ENCODE measurements at places on chromosomes 5 and 9. TPM values are rescaled to one million over a fixed set of nuclear protein-coding genes. Genes with fewer than 3 reads are reported as not detected.

- no peak for DNase-seq
These were observed 210.1 kb upstream of the CDH10 start for GRCh38 chr5:24854850-24855249.

DNA sequence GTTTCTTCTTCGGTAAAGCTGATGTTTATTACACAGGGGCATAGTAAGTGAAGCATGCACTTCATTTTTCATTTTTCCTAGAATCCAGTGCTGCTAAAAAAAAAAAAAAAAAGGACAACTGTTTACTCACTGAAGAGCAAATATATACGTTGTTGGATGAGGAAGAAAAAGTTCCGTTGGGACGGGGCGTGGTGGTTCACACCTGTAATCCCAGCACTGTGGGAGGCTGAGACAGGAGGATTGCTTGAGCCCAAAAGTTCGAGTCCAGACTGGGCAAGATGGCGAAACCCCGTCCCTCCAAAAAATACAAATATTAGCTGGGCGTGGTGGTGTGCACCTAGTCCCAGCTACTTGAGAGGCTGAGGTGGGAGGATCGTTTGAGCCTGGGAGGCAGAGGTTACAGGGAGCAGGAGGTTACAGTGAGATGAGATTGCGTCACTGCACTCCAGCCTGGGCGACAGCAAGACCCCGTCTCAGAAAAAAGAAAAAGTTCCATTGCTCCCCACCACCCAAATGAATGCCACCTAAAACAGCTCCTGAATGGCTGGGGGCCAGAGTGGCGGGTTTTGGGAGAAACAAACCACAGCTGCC, 60.1 kb upstream of the GNE start:
- no peak for DNase-seq

DNA sequence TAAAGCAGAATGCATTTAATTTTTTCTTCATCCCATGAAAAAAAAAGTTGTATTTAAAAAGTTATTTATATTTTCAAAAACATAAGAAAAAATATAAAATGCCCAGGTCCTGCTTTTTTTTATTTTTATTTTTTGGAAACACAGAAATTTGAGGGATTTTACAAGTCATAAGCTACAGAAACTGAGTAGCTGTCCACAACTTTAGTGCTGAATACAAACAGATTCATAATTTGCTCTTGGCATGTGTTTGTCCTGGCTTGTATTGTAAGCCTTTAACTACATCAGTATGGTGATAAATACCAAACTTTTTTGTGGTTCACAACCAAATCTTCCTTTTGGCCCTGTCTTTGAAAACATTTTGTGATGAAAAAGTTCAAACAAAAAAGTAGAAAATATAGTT, 7.5 kb upstream of the PLCXD3 start:
- DNase-seq: no peak

DNA sequence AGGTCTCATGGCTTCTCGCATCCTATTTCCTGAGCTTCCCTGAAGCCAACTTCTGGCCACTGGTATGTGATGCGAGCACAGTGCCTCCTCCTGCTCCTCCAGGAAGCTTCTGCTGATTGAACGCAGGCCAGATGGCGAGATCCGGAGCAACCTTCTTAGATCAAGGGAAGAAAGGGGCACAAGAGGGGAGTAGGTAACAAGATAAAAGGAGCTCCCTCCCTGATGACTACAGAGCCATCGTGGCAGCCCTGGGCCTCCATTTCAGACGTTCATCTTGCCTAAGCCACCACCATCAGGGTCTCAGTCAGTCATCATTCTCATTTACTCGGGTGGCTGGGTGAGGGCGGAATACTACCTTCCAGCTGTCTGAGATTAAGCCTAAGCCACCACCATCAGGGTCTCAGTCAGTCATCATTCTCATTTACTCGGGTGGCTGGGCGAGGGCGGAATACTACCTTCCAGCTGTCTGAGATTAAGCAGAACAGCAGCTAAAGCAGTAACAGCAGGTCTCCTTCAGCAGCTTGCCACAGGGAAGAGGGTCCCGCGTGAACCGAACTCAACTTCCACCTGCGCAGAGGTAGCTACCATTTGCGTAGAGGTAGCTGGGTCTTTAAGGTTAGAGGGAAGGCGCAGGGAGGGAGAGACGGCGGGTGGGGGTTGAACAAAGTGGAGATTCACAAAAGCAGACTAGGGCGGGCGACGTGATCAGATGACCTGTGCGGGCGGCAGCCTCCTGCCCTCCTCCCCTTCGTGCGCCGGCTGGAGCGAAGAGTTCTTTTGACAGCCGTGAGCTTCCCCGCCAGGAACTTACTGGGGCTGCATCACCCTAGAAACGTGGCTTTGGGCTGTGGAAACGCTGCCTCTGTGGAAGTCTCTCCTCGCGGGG, 27.9 kb upstream of the MGAT1 start:
- peak; percentile 87 for DNase-seq

- DNase-seq: peak; percentile 54
These were observed 9.1 kb downstream of the EGFL7 start for GRCh38 chr9:136671646-136672430.

NTNG2 gene
- total RNA-seq: 4.8 TPM

NEUROG1 gene
- total RNA-seq: not detected

- no peak for DNase-seq
These were observed 253.1 kb downstream of the PBX3 start for GRCh38 chr9:126000256-126000655.

OR5C1 gene
- total RNA-seq: not detected

DNA sequence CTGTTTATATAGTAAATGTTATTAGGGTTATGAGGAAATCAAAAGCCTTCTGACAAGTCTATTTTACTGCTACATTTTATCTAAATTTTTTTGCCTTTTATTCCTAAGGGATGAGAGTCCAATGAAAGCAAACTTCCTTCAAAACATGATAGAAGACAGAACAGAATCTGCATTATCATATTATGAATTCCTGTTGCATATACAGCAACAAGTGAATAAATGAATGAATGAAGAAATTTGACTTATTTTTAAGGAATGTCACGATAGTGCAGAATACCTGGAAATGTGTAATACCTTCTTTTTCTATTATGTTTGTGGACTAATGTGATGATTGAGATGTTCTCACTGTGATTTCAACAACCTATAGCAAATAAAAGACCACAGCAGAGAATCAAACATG, 13.5 kb upstream of the CAMLG start:
- DNase-seq: no peak

DNA sequence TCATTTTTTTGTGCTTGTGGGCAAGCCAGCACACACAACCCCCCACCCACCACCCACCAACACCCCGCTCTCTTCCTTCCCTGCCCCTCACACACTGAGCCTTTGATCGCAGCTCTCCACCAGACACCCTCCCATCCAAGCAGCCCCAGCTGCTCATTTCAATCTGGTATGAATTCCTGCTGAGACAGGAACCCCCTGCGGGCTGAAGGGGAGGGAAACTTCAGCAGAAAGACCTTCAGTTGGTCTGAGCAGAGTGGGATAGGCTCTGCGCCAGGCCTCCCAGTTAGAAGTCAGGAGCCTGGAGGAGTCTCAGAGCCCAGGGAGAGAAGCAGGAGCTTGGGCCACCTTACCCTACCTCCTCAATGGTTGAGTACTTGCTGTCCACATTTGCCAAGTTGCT, 7.2 kb downstream of the PCDHGC5 start:
- no peak for DNase-seq

CFAP157 gene
- total RNA-seq: not detected

GRCh38 chr9:136117916-136118319, 757 bp downstream of the TMEM250 start:
- DNase-seq: no peak

LCN15 gene
- not detected for total RNA-seq

- no peak for DNase-seq
These were observed 4.4 kb upstream of the TSPAN17 start for GRCh38 chr5:176642675-176643490.

DNA sequence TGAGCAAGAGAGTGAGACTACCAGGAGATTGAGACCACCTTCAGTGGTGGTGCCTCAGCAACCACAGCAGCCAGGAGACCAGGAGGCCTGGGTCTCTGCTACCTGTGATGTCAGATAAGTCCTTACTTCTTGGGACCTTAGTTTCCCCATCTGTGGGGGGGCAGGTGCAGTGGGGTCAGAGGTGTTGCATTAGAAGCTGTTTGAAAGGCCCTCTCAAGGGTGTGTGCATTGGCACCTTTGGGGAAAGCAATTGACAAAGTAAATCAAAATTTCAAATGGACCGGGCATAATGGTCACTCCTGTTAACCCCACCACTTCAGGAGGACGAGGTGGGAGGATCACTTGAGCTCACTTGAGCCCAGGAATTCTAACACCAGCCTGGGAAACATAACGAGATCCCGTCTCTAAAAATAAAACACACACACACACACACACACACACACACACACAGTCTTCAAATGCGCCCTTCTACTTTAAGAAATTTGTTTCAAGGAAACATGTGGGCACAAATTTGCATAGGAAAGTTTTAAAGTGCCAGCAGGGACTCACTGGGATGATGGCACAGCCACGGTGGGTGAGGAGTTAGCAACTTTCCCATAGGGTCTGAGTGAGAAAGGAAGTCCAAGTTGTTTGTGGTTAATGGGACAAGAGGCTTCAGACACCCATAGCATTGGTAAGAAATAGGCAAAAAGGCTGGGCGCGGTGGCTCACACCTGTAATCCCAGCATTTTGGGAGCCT, 1.3 kb upstream of the AK1 start:
- no peak for DNase-seq

GRCh38 chr5:154390746-154391359, 54.9 kb upstream of the SAP30L start:
- DNase-seq: no peak

PCDHA6 gene
- total RNA-seq: not detected

HSD17B3 gene
- total RNA-seq: not detected

SQSTM1 gene
- total RNA-seq: 102 TPM

- DNase-seq: peak; percentile 29
These were observed 103.4 kb upstream of the GNA14 start for GRCh38 chr9:77751341-77752091.

INSL6 gene
- not detected for total RNA-seq

GRCh38 chr5:56309262-56309826, 76.2 kb upstream of the ANKRD55 start:
- no peak for DNase-seq

DNA sequence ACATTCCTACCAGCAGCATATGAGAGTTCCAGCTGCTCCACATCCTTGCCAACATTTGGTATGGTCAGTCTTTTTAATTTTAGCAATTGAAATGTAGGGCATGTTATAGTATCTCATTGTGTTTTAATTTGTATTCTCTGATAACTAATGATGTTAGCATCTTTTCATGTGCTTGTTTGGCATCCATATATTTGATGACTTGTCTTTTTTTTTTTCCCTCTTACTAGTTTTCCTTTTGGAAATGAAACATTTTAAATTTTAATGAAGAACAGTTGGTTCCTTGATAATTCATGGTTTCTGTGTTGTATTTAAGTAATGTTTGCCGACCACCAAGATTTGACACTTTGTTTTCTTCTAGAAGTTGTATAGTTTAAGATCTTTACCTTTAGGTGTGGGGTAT, 8.8 kb downstream of the OGN start:
- DNase-seq: no peak

ANKRD18A gene
- total RNA-seq: 0.08 TPM

- DNase-seq: no peak
These were observed 24.0 kb downstream of the CDK20 start for GRCh38 chr9:87950296-87950695.

DNA sequence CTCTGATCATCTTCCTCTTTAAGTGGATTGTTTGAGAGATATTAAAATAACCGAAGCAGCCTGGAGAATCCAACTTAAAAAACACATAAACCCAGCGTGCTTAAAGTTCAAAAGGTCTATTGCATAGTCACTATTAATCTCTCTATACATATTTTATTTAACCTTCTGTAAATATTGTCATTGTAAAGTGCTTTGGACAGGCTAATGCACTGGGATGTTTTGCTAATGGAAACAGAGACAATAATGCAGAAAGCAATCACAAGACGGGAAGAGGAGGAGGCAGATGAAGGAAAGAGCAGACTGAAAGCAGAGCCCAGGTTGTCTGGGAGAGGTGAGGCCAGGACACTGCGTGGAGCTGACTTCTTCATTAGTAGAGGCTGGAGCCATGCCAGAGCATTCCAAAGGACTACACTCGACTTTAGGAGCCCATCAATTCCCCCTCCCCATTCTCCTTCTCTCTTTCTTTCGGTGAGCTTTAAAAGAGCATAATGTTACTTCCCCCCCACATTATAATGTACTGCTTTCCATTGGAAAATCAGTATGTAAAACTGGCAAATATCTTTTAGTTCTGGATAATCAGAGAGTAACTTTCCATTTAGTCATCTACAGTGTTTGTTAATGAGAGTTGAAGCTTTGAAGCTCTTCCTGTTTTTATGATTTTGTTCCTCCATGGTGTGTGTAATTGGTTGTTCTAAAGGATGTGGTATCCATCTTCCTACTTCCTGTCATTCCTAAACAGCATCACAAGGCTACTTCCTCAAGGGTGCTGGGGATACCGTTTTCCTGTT, 307.3 kb upstream of the MPDZ start:
- DNase-seq: no peak

- DNase-seq: no peak
These were observed 25.3 kb downstream of the YIPF5 start for GRCh38 chr5:144144956-144145751.

GRCh38 chr9:106277966-106278365, 583.6 kb downstream of the TMEM38B start:
- DNase-seq: no peak

DNA sequence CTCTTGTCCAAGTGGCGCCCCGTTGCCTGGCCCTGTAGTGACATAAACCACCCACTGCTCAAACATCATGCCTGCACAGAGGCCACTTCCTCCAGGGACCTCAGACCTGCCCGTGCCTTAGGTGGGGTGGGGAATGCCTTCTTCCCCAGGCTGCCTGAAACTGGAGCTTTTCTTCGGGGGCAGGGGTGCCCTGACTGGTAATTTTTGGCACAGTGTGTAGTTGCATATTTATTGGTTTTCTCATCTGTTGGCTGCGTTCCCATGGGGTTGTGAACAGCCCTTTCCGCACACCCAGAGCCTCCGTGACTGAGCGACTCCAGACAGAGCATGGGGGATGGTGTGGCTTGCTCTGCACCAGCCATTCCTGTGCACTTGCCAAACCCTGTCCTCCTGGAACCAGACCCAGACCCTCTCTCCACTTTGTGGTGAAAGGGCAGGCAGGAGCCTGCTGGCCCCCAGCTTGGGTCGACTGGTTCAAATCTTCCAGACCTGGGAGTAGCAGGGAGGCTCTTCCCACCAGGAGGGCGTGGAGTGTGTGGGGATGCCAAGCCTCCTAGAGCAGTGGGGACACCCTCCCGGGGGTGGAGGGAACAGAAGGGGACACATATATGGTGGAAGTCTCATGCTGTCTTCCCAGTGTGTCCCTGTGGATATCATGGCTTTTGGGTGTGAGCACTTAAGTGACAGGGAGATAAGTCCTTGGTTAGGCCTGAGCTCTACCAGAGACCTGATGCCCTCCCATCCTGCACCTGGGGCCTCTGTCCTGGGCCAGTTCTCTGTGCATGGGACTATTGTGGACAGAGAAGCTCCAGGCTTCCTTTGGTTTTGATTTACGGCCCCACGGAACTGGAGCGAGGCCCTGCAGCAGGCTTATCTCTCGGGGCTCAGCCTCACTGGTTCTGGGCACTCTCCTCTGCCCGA, 39.6 kb downstream of the WNK2 start:
- no peak for DNase-seq

- no peak for DNase-seq
These were observed 57.0 kb downstream of the RASEF start for GRCh38 chr9:83005963-83006362.
